Caki2 (cell line): ENCODE measurements at places on chromosomes 12 and 14. TPM values are rescaled to one million over a fixed set of nuclear protein-coding genes. Genes with fewer than 3 reads are reported as not detected.
A peak's percentile ranks its signal among the peaks of the same experiment; 100 is the strongest.

- no peak for DNase-seq
Observed at GRCh38 chr12:123987022-123987421, 14.0 kb downstream of the ZNF664 start.

The GALNT8 gene
- not detected in 2 replicates for total RNA-seq

- no peak for DNase-seq
Observed at GRCh38 chr12:93144109-93144508, 215.0 kb upstream of the EEA1 start.

The PROX2 gene
- not detected in 2 replicates for total RNA-seq

The ASB2 gene
- 1.9 and 6.3 TPM in 2 replicates for total RNA-seq

The CLEC2A gene
- not detected in 2 replicates for total RNA-seq

The FRMD6 gene
- total RNA-seq: 11.9 and 33.9 TPM in 2 replicates

- DNase-seq: no peak
Observed at GRCh38 chr14:68598089-68598488, 194.8 kb downstream of the ZFP36L1 start.

The KRT77 gene
- total RNA-seq: not detected in 2 replicates

GRCh38 chr12:78096909-78097597 lies 266.4 kb downstream of the NAV3 start:
- DNase-seq: no peak

The RAD9B gene
- total RNA-seq: 2.8 and 20.2 TPM in 2 replicates

GRCh38 chr12:124893792-124894516 lies 20.5 kb downstream of the UBC start:
- no peak for DNase-seq

- no peak for DNase-seq
Observed at GRCh38 chr12:69837657-69838415, 12.8 kb downstream of the MYRFL start.

DNA sequence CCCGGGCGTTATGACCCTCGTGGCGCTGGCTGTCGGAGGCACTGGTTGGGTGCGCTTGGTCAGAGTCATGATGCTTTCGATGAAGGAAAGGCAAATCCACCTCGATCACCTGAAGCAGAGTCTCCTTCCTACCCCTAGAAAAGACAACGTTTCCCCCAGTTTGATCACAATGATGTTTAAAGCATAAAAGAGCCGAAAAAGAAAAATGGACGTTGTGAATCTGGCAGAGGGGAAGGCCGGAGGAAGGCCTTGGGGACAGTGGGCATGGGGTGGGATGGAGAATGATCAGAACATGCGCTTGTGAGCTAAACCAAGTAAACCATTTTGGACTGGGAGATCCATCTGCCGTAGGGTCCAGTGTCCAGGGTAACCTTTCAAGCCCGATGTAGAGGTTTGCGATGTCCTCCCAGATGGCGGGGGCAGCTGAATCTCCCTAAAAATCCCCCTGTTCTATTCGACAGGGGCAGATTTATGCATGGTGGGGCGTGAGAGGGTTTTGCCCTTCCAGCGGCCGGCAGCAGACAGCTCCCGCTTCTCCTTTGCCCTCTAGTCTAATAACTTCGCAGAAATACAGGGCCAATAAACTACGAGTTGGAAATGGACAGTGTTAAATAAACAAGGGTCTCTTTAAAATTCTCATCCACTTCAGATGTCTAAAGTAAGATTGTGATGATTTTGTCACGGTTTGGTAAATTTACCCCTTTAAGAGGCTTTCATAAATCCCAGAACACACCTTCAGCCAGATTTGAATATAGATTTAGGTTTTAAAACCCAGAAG lies 2.3 kb upstream of the OTX2 start:
- DNase-seq: no peak

The CLMN gene
- 4.3 and 6.0 TPM in 2 replicates for total RNA-seq

DNA sequence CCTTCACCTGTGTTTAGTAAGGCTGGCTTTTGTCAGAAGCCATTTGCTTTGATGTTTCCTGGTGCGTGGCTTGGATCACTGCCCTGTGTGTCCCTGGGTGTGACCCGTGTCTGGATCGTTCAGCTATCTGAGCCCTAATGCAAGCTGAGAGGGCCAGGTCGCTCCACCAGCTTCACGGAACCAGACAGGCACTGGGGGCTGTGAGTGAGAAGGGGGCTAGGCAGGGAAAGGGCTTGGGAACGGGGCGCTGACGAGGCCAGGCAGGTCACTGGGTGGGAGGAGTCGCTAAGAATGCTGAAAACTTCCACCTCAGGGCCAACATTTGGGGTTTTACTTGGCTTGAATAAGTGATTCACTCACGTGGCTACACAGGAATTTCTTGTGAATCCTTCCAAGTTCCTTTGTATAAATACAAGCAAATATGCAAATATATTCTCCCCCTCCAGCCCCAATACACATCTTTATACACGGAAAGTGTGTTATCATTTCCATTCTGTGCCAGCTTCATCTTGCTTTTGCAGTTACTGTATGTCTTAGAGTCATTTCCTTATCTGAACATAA lies 24.2 kb upstream of the MMP17 start:
- DNase-seq: peak; percentile 21

The CDKN3 gene
- total RNA-seq: 101 and 107 TPM in 2 replicates
